ENCODE measurements at places on chromosomes 2 and 18.

GRCh38 chr2:105090091-105090490 lies 52.2 kb downstream of the MRPS9 start:
- DNase-seq = no peak

DNA sequence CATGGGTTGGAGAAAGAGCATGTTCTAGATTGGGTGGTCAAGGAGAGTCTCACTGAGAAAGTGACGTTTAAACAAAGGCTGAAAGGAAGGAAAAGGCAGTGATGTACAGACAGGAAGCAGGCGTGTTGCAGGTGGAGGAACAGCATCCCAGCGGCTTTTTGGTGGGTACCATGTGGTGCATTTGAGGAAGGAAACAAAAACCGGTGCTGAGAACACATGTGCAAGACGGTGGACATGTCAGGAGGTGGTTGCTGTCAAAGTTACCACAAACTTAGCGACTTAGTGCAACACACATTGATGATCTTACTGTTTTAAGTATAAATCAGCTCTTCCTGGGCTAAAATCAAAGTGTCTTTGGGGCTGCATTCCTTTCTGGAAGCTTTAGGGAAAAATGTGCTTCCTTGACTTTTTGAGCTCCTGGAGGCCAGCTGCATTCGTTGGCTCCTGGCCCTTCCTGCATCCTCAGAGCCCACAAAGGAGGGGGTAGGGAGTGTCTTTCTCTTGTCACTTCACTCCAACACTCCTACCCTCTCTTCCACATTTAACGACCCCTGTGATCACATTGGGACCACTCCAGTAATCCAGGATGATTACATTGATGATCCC lies 380.6 kb downstream of the FBXO15 start:
- no peak for DNase-seq

DNA sequence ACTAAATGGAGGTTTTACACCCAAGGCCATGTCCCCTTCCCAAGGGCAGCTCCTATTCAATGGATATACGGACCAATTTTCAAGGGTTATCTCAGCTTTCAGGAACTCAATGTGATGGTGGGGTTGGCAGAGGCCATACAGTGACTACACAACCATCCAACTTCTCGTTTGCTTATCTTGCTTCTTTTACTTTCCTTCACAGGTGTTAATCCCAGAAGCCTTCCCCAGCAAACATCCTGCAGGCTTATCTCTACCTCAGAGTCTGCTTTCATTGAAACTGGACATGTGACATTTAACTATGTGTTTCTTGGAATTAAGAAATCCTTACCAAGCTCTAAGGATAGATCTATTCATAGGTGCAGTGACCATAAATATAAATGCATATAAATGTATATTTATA lies 443.8 kb upstream of the CDH20 start:
- DNase-seq = no peak

- no peak for DNase-seq
Observed at GRCh38 chr2:68282811-68283418, 30.6 kb upstream of the PPP3R1 start.

DNA sequence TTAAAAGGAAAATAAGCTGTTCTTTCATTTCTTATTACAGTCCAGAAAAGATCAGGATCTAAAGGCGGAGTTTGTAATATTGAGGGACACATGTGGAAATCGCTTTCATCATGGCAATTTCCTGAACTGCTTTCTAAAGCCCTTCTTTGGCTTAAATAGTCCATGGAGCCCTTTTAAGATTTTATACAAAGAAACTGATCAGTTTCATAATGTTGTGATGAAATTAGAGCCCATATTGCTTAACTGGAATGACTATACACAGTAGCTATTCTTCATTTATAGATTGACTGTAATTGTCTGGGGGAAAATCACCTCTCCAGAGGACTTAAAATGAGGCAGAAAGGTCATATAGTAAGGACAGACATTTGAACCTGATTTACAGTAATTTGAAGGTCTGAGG lies 322.2 kb downstream of the ETAA1 start:
- no peak for DNase-seq

GRCh38 chr2:38581193-38582147 lies 21.3 kb downstream of the HNRNPLL start:
- DNase-seq = no peak

DNA sequence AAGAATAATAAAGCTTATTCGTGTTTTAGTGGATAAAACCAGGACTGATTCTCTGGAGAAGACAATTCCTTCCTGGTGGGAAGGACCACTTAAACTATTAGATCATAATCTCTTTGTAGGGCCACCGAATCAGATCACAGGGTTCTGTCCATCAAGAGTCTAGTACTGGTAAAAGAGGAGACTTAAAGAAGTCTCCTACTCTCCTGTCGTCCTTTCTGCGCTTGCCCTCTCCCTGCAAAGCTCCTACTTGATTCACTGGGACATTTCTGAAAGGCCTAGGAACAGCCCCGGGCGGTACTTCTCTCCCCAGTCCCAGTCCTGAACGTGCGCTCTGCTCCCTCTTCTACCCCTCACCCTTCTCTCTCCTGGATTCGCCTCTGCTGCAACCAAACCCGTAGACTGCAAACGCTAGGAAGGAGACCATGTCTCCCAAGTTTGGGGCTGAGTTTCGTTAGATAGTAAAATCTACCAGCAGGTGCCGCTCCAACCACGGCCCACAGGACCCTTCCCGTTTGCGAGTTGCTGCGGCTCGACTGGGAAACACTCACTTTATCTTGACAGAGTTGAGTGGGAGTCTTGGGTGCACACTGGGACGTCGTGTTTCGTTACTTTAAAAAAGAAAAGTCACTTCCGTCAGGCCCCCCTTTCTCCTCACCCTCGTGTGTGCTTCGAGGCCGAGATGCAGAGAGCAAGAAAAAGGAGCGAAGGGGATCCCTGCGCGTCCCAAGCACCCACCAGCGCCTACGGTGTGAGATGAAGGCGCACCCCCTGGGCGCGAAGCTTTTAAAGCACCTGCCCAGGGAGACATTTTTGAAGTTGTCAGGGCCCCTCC lies 923 bp downstream of the FIGLA start:
- peak; percentile 81 for DNase-seq

DNA sequence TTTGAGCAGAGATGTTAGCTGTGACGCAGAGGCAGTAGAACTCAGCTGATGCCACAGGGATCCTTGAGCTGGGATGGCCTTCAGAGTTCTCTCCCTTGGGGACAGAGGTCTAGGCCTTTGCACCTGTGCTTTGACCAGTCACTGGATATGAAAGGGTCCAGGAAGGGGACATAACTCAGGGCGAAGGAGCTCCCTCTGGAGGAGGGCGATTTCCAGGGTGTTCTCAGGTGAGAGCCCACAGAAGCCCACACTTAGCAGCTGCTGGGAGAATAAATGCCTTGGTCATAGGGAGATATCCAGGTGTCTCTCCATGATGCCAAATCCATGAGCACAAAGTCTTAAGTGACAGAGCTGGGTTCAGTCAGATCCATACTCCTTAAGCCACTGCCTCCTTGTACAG lies 369.2 kb downstream of the NYAP2 start:
- no peak for DNase-seq

- DNase-seq = no peak
Observed at GRCh38 chr2:44746856-44747615, 194.5 kb upstream of the SIX3 start.

DNA sequence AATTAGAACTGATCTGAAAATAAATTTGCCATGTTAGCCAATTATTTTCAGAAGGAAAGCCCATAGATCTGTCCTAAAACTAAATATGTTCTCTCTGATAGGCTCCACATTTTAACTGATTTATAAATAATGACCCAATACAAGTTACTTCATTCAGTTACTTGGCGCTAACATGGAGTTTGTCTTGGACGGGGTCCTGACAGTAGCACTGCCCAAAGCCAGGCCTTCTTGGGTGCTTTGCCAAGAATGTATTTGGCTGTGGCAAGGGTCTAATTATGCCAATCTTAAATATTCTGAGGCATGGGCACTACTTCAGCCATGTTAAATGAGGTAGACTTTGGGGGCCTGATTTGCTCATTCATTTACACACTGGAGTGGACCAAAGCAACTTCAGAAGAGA lies 135.0 kb upstream of the PKDCC start:
- DNase-seq = no peak

DNA sequence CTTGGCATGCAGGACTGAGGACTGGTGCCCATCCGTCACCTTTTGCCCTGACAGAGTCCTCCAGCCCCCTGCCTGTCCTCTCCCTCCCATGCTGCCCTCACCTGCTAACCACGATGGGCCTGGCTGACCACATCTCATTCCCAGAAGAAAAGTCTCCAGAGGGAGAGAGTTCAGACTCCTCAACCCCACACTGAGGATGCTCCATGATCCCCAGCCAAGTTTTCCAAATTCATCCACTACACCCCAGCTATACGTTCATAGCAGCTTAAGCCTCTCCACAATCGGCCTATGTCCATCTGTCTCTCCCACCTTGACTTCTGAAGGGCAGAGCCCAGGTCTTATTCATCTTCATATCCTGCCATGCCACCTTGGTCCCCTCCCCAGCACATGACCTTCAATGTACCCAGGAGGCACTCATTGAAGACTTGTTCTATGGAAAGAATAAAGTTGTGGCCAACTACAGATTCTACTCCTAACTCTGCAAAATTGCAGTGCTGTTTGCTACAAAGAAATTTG lies 115.6 kb upstream of the ID2 start:
- DNase-seq = no peak

DNA sequence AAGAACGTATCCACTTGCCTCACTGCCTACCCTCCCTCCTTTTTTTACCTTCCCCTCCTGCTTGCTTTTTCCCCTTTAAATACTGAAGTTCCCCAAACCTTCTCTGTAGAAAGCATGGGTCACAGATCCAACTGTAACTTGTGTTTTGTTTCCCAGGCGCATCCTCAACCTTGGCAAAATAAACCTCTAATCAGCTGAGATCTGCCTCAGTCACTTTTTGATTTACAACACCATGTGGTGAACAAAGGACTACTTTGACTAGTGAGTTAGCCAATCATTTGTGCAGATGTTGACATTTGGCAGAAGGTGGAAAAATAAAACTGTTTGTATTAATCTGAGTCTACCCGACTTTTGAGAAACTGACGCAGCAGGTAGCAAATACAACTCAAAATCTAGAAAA lies 23.3 kb upstream of the MCM6 start:
- DNase-seq = no peak

GRCh38 chr2:3001615-3002560 lies 375.7 kb downstream of the EIPR1 start:
- no peak for DNase-seq

GRCh38 chr2:178386986-178387597 lies 63.9 kb downstream of the PRKRA start:
- DNase-seq = no peak

GRCh38 chr2:4915357-4915756 lies 776.8 kb upstream of the SOX11 start:
- DNase-seq = no peak

GRCh38 chr18:78165525-78165924 lies 814.1 kb upstream of the SALL3 start:
- no peak for DNase-seq

DNA sequence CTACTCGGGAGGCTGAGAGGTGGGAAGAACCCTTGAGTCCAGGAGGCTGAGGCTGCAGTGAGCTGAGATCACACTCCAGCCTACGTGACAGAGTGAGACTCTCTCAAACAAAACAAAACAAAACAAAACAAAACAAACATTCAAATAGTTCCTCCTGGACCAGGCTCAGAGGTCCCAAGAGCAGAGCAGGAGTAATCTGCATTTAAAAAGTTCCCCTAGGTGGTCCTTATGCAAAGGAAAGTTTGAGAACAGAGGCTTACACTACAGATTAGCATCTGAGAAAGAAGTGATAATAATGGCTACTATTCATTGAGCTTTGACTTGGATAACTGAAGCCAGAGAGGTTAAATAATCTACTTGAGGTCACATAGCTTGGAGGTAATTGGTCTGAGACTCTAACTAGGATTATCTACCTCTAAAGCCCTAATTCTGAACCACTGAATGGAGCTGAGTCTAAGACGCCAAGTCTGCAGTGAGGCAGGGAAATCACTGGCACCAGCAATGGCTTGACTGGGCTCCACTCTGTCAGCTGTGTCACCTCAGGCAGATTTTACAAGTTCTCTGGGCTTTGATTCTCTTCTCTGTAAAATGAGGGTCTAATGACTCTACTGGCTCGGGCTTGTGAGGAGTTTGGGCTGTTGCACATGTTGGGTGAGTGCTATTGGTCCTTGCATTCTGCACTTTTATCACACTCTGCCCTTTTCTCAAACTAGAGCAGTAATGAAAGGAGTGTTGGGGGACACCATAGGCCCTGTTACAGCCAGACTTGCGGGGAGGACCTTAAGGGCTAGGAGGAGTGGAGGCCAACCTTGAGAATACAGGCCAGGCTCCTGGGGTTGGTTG lies 29.2 kb upstream of the DLX2 start:
- DNase-seq = no peak

DNA sequence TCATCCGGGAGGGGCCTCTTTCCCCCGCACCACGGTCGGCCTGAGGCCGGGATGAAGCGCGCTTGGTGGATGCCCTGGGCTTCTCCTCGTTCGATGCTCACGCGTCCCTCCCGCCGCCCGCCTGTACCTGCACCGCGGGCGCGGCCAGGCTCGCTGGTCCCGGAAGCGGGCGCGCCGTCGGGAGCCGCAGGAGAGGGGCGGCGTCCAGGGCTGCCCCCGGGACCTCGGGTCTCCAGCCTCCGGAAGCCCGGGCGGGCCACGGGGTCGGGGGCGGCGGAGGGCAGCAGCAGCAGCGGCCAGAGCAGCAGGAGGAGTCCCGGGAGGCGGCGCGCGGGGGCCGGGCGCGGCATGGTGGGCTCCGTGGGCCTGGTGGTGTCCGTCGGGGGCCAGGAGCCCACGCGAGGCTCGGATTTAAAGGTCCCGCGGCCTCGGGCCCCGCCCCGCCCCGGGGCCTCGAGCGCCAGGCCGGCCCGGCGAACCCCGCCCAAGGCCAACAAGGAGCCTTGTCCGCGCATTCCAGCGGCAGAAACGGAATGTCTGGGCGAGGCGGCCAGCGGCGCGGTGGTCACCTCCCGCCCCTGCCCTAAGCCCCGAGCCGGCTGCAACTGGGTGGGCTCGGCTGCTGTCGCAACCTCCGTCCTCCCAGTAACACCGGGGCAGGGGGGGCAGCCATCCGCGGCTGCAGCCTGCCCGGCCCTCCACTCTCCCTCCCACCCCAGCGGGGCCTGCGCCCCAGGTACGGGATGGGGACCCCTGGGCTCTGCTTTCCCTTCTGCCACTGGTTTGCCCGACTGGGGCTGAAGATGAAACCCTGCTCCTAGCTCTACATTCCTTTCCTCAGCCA lies at the start of gene MATN3:
MATN3 (minus strand) TSS at position 387 of the 844 bp plus-strand sequence; CDS start at position 350, 37 bp downstream.
- DNase-seq = peak; percentile 42

- DNase-seq = no peak
Observed at GRCh38 chr18:58640891-58641610, 12.2 kb upstream of the ALPK2 start.

DNA sequence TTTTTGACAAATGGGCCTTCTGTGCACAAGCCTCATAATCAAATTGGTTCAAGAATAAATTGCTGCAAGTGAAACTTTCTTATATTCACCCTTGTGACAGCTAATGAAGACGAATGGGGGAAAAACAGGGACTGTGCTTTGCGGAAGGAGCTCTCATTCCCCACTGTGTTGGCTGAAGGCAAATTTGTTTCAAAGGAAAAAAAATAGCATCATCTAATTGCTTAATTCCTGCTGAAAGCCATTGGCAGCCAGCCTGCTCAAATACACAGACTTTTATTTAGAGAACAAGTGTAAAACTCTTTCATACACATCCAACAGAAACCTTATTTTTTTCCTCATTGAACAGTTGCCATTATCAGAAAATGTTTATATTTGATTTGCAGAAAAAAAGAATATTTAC lies 172.3 kb downstream of the ARL6IP6 start:
- no peak for DNase-seq

GRCh38 chr18:74633652-74634352 lies 36.1 kb downstream of the ZNF407 start:
- no peak for DNase-seq

- no peak for DNase-seq
Observed at GRCh38 chr2:119005555-119005954, 63.6 kb downstream of the MARCO start.

- no peak for DNase-seq
Observed at GRCh38 chr18:67924656-67925055, 408.1 kb upstream of the DSEL start.
